ENCODE measurements at places on chromosomes 13 and 19. TPM values are rescaled to one million over a fixed set of nuclear protein-coding genes. Genes with fewer than 3 reads are reported as not detected.

DNA sequence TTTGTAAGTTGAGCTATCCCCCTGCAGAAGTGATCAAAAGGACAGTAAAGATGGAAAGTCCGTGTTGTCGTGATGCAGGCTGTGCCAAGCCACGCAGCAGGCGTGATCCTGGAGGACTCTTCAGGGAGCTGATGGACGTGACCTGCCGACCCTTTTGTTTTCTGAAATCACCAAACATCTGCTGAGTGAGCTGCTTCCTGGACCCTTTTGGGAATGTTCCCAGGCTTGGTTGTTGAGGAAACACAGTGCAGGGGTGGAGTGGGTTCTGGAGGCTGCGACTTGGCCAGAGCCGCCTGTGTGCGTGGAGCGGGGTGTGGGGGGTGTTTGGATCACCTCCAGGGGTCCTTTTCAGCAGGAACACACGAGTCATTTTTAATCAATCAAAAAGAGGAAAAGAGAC is 15.4 kb upstream of the CPAMD8 start:
- DNase-seq, result peak; percentile 65

GRCh38 chr13:69928262-69928661 is 179.4 kb upstream of the ATXN8OS start:
- no peak for DNase-seq

DNA sequence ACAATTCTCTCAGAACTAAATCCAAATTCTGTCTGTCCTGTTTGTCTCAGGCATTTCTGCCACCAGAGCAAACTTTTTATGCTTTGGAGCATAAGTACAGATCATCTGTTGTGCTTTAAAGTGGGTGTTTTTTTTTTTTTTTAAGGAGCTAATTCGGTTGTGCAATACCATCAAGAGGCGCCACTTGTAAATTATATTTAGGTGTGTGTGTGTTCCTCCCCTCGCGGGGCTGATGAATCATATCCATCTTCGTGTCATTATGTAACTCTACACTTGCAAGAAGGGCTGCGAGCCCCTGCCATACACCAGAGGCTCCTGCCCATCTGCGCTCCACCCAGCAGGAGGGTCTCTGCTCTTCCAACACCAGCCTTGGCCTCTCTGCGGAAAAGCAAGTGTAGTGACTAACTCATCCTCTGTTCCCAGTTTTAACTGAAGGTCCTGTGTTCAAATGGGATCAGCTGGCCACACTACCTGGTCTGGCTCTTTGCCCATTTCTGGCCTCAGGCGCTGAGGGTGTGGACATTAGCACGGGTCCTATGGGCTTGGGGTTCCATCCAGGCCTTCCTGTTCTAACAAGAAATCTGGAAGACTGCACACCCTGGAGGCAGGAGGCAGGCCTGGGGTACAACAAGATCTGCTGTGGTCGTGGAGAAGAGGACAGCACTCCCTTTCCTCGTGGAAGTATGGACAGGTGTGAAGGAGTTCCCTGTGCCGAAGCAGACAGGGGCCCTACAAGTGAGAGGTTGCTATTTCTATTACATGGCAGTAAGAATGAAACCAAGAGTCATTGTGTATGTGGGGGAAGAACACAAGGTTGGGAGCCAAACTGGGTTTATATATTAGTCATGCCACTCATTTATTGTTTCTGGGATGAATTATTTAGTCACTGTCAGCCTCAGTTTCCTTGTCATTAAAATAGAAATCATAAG is 96.1 kb upstream of the MBNL2 start:
- DNase-seq, result no peak

Gene ZNF578
- total RNA-seq, result 2.6 TPM

DNA sequence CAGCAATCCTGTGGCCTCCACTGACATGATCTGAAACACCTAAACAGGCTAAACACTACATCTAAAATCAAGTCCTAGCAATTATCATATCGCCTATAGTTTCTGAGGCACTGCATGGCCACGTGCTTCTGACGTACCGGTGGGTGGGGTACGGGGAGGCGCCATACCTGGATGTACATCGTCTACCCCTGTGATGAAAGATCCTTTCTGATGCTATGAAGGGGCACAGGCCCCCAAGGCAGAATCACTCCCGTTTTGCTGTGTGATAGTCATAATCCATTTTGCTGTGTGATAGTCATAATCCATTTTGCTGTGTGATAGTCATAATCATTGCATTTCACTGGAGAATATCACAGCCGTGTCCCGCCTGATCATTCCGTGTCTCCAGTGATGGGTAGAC is 118.7 kb upstream of the SOX1 start:
- DNase-seq, result no peak

Data from Right ventricle myocardium superior (tissue), 1 donor.